NCI-H510A treated with DMSO at 0.1 percent for 48 hours (cell line): ENCODE measurements at places on chromosomes 2 and 18.

GRCh38 chr2:225074919-225075681 lies 32.8 kb upstream of the DOCK10 start:
- no peak for DNase-seq

- no peak for DNase-seq
Observed at GRCh38 chr18:52367953-52368742, 28.2 kb downstream of the DCC start.

DNA sequence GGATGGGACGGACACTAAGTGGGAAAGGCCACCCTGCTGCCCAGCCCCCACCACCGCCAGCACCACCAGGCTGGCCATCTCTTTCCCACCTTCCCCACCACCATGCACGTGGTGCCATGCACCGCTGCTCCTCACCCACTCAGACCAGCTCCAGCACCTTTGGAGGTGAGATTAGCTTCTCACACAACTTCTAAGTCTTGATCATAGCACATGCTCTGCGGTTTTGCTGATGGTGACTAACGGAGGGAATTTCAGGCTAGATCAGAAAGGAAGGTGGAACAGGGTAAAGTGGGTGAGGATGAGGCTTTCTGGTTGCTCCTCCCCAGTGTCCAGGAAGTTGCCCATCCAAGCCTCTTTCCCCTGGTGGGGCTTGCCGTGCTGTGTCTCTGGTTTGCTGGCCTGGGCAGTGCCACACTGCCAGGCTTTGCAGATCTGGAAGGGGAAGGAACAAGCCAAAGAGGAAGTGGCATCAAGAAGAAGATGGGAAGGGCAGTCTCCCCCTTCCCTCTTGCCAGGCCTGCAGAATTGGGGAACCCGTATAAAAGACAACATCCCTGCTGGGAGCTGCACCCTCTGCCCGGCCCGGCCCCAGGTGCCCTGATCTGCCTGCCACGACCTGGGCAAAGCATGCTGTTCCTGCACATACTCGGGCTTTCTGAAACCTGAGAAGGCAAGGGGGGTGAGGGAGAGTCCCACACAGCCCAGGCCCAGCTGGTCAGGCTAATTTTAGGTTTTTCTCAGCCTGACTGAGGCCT lies 44.3 kb upstream of the CAB39 start:
- DNase-seq: peak; percentile 13

GRCh38 chr2:202203348-202203747 lies 35.0 kb downstream of the SUMO1 start:
- DNase-seq: no peak

GRCh38 chr2:180334514-180334913 lies 327.4 kb upstream of the CWC22 start:
- DNase-seq: no peak

- peak; percentile 35 for DNase-seq
Observed at GRCh38 chr2:168518555-168519066, 62.5 kb downstream of the CERS6 start.

DNA sequence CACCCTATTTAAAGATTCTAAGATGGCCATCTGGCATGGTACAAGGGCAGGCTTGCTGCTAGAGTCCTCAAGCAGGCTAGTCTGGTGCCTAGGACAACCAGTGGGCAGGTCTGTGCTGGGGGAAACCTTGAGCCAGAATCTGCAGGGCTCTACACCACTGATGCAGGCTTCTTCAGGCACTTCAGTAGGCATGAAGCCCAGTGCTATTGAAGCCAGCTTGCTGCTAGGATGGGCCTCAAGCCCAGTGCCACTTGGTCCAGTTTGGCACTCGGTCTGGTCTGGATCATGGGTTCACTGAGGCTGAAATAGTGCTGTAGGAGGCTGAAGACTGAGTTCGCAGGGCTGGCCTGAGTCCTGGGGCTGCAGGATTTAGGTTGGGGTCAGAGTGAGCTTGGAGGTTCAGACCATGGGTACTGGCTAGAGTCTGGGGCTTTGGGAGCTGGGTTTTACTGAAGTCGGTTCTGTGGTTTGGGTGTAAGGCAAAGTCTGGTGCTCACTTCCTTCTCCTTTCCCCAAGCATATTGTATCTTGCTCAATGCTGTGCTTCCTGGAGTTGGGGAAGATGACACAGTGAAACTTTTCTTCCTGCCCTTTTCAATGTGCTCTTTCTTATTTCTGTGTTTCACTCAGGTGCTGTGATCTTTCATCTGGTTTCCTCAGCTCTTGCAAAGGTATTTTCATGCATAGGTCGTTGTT lies 41.2 kb downstream of the SP100 start:
- no peak for DNase-seq

DNA sequence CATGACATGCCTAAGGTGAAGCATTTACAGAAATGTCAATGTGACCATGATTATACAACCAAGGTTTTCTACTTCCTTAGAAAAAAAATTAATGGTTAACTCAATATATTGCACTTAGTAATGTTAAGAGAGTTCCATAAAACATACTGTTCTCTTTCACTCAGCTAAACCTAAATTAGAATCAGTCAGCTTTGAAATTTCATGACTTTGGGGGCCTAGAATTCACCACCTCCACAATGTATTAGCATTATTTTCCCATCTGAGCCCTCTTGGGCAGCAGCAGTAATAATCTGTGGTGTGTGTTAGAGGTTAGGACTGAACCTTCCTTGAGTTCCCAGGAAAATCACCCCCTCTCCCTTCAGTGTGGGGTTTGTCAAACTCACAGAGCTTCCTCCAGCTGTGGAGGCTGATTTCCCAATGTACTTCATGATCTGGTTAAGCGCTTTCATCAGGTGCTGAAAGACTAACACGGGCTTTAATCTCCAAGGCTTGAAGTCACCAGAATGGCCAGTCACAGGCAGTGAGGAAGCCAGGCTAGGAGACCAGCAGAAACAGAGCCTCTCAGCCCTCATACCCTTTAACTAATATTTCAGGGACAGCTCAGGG lies 7.1 kb upstream of the UPP2 start:
- no peak for DNase-seq

DNA sequence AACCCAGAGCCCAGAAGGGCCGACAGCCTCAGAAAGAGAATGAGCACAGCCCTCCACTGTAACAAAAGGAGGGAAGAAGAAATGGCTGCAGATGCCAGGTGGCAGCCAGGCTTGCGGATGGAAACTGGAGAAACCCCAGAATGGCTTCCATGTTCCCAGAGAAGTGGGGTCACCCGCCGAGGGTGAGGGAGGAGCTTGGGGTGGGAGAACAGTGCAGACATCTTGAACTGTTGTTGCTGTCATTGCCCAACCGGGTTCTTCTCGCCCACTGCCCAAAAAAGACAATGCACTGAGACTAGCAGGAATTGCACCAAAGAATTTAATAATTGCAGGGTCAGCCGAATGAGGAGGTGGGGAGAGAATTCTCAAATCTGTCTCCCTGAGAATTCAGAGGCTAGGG lies 223.2 kb upstream of the RAB6C start:
- DNase-seq: no peak

DNA sequence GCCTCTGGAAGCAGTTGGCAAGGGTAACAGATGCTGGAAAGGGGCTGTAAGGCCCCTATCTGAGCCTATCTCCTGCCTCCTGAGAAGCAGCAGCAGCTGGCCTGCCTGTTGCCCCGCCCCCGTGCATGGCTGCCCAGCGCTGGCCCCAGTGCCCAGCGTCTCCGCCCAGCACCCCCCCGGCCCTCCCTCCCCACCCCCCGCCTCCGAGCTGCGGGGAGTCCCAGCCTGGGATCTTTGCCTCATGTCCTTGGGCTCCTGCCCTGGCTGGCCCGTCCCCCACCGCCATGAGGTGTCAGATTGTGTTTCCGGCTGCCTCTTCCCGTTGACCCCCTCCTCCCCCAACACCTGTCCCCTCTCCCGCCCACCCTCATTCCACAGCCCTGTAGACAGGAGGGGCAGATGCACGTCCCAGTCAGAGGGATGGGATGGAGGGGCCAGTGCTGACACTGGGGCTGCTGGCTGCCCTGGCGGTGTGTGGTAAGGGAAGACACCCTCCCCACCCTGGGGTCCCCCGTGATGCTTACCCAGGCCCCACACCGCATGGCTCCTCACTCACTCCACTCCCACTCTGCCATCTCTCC lies at the start of gene CHRND:
TSS of gene CHRND (plus strand) at position 370 of the 581 bp plus-strand sequence. CDS start at position 426, 56 bp downstream.
- DNase-seq: peak; percentile 26

- DNase-seq: no peak
Observed at GRCh38 chr2:33292981-33293595, 183.4 kb upstream of the RASGRP3 start.

- no peak for DNase-seq
Observed at GRCh38 chr2:105570757-105571156, 171.9 kb upstream of the FHL2 start.

DNA sequence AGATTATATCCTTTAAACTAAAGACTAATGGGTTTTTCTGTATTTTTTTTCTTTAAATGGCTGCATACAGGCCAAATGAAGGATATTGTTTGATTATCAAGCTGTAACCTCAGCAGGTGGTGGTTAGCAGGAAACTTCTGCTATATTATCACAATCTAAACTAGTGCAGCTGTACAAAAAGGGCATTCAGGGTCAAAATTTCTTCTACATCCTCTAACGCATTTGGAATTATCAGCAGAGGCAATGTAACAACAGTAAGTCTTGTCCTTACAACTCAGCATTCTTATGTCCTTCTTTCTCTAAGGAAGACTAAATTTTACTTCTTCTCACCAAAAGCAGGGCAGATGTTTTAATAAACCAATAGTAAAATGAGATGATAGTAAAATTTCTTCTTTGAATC lies 135.8 kb upstream of the FN1 start:
- no peak for DNase-seq

- DNase-seq: peak; percentile 100
Observed at GRCh38 chr18:73756256-73757091, 391.2 kb downstream of the FBXO15 start.

- no peak for DNase-seq
Observed at GRCh38 chr2:48709096-48710034, 46.2 kb downstream of the LHCGR start.

- DNase-seq: no peak
Observed at GRCh38 chr2:120628248-120628647, 107.4 kb upstream of the GLI2 start.

GRCh38 chr2:101980368-101980767 lies 11.4 kb upstream of the IL1R2 start:
- no peak for DNase-seq

GRCh38 chr2:181165199-181165868 lies 184.9 kb downstream of the UBE2E3 start:
- DNase-seq: no peak

GRCh38 chr18:65767406-65767805 lies 16.6 kb downstream of the CDH7 start:
- no peak for DNase-seq

GRCh38 chr2:38274286-38275276 lies 102.5 kb downstream of the ATL2 start:
- DNase-seq: peak; percentile 50

- DNase-seq: no peak
Observed at GRCh38 chr2:15618449-15618855, 26.8 kb downstream of the DDX1 start.

DNA sequence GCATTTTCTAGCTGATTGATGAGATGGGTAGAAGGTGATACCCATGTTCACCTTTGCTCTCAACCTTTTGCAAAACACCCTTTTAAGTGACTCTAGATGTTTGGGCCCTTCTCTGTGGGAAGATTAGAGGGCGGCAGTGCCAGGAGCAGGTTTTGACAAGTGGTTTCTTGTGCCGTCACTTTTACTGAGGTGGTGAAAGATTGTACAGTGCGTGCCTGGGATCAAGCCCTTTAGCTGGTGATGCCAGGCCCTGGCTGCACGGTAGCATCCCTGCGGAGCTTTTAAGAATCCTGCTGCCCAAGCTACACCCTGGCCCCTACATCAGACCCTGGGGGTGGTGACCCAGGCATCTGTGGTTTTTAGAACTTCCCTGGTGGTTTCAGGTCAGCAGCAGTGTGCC lies 29.1 kb downstream of the MTCL1 start:
- no peak for DNase-seq

GRCh38 chr2:46125798-46126197 lies 171.4 kb upstream of the EPAS1 start:
- no peak for DNase-seq

- no peak for DNase-seq
Observed at GRCh38 chr2:240595381-240596079, 9.0 kb downstream of the CAPN10 start.

DNA sequence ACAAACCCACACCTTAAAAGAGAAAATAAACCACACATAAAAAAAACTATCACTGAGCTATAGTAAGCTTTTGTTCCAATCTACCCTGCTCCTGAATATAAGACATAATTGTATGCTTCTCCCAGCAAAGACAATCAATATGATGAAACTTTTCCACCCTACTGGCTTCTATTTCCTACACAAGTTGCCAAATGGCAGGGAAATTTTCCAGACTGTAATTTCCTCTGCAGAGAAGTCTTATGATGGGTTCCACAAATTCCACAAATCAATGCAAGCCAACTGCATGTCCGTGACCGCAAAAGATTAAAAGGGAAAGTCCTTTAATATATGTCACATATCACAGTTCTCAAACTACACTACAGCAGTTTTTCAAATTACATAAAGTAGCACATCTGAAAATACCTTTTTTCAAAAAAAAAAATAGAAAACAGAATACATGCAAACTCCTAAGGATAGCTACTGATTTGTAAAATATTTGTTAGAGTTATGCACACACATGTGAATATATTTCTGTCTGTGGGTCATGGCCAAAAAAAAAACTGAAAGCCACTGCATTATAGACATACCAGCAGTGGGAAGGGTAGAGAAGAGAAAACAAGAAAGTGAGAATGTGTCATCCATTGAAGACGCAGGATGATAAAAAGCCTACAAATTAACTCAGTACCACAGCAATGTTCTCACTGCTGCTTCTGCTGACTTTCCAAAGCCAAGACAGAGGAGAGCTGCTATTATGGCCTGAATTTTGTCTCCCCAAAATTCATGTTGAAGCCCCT lies 61.4 kb downstream of the RPL31 start:
- DNase-seq: no peak

DNA sequence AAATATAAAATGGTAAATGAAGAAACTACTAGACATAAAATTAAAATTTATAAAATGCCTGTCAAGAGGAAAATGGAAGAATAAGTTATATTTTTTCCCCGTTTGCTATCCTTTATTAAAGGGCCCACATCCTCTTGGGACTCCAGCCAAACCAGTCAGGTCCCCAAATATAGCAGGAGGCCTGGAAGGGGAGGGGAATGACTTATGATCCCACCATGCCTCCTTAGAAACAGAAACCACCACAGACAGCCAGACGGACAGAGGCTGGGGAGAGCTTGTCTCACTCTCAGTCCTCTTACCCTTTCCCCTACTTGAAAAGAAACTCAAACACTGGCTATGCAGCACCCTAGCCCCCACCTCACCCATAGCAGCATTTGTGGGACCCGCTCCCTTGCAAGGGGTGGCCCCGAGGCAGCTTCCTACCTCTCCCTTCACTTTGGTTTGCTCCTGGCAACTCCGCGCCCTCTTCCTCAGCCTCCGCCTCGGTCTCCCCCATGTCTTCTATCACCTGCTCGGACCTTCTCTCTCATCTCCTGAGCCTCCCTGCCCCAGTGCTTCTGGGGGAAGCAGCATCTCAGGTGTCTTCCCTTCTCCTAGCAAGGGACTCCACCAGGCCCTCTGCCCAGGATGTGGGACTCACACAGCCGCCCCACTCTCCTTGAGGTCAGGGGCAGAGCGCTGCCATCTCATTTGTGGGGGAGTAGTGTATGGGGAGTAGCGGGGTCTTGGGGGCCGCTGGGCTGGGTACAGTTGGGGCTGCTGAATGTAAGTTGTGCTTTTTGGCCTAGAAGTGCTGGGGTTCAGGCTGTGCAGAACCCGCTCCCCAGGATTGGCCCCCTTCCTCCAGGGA lies 37.4 kb upstream of the ANKRD62 start:
- no peak for DNase-seq
